ENCODE measurements at places on chromosomes 12 and 14. TPM values are rescaled to one million over a fixed set of nuclear protein-coding genes. Genes with fewer than 3 reads are reported as not detected.

DNA sequence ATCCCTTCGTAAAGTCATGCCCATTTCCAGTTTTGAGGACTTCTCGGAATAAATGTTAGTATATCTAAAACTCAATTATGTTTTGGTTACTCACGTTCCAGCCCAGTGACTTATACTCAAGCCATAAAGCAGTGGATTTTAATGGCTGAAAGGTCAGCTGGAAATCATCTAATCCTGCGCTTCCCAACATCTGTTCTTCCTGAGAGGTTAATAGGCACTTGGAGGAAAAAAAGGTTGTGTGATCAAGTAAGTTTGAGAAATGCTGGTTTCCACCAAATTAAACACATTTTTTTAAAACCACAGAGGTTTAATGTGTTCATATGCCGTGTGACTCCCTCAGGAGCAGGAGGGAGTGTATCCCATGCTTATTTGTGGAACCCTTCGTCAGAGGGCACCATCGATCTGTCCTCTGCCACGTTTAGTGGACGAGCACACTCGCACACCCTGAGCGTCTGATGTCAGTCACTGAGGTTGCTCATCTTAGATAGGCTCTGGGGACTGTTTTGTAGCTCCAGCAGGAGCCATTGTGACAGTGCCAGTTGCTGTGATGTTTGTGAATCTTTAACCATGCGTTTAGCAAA lies 41.4 kb downstream of the FBXL14 start:
- H3K4me3 ChIP-seq = no peak overlapping the region
- no peaks in the 10 kb centered on the region for H3K27me3 ChIP-seq
- DNase-seq = no peak
- H3K4me1 ChIP-seq = no peaks in the 10 kb centered on the region

DNA sequence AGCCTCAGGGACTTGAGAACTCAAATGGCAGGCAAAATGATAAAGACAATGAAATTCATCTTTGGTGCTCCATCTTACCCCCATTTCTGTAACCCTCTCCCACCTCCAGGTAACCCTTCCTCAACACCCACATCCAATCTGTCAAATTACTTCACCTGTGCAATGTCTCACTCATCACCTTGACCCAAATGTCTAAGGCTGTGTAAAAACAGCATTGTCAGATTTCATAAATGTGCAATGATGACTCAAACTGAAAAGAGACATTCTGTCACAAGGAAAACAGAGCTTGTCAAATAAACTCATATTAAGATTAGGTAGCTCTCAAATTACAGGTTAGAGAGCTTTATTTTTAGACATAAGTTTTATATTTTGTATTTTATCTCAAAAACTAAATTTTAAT lies 19.9 kb upstream of the COCH start:
- peaks cover 3% of the 10 kb centered on the region for H3K4me1 ChIP-seq
- H3K27me3 ChIP-seq = no peaks in the 10 kb centered on the region
- H3K36me3 ChIP-seq = no peaks in the 10 kb centered on the region
- no peak overlapping the region for H3K4me3 ChIP-seq
- no peak overlapping the region for H3K27ac ChIP-seq

GRCh38 chr14:96638041-96638855 lies 136.1 kb downstream of the PAPOLA start:
- H3K27ac ChIP-seq = no peak overlapping the region
- DNase-seq = no peak
- no peak overlapping the region for H3K4me3 ChIP-seq
- no peaks in the 10 kb centered on the region for H3K27me3 ChIP-seq
- H3K4me1 ChIP-seq = no peaks in the 10 kb centered on the region

DNA sequence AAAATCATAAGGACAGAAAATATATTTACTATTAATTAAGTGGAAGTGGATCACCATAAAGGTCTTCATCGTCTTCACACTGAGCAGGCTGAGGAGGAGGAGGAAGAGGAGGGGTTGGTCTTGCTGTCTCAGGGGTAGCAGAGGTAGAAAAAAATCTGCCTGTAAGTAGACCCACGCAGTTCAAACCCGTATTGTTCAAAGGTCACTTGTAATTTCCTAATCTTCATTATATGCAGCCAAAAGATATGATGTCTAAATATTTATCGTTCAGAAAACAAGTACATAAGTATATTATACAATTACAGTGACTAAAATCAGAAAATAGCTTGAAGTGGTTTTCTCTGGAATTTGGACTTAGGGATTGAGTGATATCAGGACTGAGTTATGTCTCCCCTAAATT lies 72.1 kb downstream of the GTF2A1 start:
- no peak overlapping the region for H3K27ac ChIP-seq
- H3K4me1 ChIP-seq = peaks cover 13% of the 10 kb centered on the region
- H3K27me3 ChIP-seq = no peaks in the 10 kb centered on the region
- H3K4me3 ChIP-seq = no peak overlapping the region

The LRP1-AS gene
- total RNA-seq = not detected

The CDCA3 gene
- 2.3 TPM for total RNA-seq

The BLOC1S1 gene
- 105 TPM for total RNA-seq

Data from body of pancreas (tissue), 4 donors.